Nucleus accumbens (tissue), 56 donors: ENCODE measurements at places on chromosomes 2 and 18.

- DNase-seq = no peak
These were observed 11.2 kb upstream of the SCYGR5 start for GRCh38 chr2:227655454-227655853.

DNA sequence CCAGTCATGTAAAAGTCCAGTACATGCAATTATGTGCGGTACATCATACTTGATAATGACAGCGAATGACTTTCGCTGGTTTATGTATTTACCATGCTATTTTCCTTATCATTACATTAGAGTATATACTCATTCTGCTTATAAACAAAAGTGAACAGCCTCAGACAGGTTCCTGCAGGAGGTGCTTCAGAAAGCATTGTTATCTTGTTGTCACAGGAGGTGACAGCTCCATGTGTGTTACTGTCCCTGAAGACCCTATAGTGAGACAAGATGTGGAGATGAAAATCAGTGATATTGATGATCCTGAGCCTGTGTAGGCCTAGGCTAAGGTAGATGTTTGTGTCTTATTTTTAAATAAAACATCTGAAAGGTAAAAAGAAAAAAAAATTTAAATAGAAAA lies 15.3 kb upstream of the MPPE1 start:
- no peak for DNase-seq

GRCh38 chr18:24868760-24869237 lies 408.4 kb downstream of the HRH4 start:
- no peak for DNase-seq

DNA sequence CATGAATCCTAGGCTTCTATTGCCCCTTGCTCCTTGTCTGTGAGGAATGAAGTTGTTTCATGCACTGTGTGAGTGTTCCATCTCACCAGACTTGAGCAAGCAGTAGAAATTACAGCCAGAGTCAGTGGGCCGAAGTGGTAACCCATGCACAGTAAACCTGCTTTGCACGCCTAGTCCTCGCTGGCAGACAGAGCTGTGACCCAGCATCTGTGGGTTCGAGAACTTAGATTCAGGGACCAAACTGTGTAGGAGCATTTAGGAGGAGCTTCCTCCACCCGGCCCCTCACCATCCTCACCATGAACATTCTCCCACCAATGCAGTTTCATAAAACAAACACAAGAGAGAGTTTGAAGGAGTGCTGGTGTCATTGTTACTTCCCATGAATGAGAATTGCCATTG lies 21.6 kb upstream of the TEX51 start:
- DNase-seq = no peak

GRCh38 chr2:165369131-165369897 lies 100.2 kb upstream of the CSRNP3 start:
- DNase-seq = no peak
